Mesothelial cell of epicardium (in vitro differentiated cells): ENCODE measurements at places on chromosomes 2 and 18.

GRCh38 chr2:88090446-88091283 lies 23.0 kb downstream of the SMYD1 start:
- DNase-seq, result no peak

- no peak for DNase-seq
Observed at GRCh38 chr2:27115519-27115918, 3.4 kb downstream of the CGREF1 start.

DNA sequence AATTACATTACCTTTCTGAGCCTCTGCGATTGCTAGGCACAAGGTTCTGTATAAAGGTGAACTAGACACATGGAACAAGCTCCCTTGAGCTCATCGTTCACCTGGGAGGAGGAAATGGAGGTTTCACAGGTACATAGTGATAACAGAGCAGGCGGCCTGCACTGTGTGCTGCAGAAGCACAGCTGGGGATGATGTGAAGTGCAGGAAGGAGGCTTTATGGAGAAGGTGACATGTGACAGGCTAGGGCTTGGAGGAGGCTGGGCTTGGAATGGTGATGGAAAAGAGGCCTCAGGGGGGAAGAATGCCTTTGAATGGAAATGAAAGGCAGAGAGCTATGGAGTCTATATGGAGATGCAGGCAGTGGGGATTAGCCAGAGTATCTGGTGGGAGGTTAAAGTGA lies 22.9 kb downstream of the MARCHF4 start:
- DNase-seq, result no peak

GRCh38 chr2:30984148-30984547 lies 154.1 kb downstream of the GALNT14 start:
- no peak for DNase-seq

DNA sequence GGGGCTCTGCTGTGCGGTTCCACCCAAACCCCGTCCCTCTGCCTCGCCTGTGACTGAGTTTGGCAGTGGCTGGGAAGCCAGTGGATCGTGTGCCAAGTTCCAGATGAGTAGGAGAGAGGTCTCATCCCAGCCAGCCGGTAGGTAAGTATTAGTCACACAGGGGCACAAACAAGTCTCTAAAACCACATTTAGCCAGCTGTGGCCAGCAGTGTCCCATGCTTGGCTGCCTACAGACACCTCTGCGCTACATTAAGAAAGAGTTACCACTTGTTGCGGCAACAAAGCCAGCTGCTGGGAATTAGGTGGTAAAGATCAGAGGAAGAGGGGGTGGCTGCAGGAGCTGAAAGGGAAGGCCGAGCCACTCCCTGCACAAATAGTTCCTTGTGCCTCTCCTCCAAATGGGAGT lies 81.2 kb downstream of the GATA6 start:
- DNase-seq, result no peak

DNA sequence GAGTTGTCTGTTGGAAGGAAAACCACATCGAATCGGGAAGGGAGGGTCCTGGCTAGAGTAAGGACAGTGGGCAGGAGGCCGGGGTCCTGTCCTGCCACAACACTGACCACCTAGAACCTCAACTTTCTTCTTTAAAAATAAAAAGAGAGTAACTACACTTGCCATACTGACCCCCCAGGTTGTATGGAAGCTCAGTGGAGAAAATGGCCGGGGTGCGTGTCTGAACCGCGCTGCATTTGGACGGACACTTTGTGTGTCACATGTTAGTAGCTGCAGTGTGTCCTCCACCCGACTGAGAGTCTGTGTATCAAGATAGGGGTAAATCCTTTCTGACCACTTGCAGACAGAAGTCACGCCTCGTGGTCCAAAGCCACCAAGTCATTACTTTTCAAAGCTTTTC lies 87.0 kb downstream of the GBX2 start:
- DNase-seq, result no peak

GRCh38 chr2:25029183-25029554 lies 12.7 kb upstream of the EFR3B start:
- no peak for DNase-seq

- DNase-seq, result no peak
Observed at GRCh38 chr18:731185-731584, 18.8 kb upstream of the ENOSF1 start.

- DNase-seq, result no peak
Observed at GRCh38 chr18:38759457-38759856, 1193.9 kb upstream of the CELF4 start.
